ENCODE measurements at places on chromosomes 7 and 10.

DNA sequence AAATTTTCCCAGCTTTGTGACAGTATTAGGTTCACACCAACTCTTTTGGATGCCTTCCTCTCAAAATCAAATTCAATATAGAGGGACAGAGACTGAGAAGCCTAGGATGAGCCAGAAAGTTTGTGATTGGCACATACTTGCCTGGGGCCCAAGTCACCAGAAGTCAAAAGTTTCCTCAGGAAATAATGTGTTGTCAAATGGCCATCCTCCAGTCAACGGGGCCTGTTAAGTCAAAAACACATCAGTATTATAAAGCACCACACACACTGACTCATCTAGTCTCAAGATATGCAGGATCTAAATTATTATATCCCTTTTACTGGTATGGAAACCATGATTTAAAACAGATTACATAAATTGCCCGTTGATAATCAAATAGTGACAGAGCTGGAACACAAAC is 158.1 kb downstream of the AHR start:
- no peak for DNase-seq

DNA sequence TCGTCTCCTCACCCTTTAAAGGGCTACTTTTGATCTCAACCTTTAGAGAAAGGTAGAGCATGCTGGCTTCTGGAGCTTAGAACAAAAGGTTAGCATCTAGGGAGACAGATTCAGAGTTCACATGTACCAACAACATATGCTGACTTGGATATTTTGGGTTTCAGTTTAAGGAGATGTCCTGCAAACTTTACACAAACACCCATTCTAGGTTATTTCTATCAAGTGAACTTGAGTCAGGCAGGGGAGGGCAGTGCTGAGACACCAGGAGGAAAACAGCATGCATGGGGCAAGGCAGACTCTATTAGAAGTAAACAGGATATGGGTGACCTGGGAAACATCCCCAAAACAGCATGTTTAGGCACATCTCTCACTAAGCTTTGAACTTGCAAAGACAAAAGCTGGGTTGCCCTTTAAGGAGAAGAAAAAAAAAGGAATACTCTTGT is 43.8 kb downstream of the ARL4A start:
- DNase-seq: no peak

DNA sequence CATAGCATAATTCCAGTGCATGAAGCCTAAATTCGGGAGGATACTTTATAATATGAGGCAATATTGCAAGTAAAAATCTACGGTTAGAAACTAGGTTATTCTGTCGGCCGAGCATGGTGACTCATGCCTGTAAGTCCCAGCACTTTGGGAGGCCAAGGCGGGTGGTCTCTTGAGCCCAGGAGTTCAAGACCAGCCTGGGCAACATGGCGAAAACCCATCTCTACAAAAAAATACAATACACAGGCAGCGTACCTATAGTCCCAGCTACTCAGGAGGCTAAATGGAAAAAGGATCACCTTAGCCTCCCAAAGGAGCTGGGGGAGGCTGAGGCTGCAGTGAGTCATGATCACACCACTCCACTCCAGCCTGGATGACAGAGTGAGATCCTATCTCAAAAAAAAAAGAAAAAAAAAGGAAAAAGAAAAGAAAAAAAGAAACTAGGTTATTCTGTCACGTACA is 14.2 kb downstream of the SKAP2 start:
- DNase-seq: no peak

DNA sequence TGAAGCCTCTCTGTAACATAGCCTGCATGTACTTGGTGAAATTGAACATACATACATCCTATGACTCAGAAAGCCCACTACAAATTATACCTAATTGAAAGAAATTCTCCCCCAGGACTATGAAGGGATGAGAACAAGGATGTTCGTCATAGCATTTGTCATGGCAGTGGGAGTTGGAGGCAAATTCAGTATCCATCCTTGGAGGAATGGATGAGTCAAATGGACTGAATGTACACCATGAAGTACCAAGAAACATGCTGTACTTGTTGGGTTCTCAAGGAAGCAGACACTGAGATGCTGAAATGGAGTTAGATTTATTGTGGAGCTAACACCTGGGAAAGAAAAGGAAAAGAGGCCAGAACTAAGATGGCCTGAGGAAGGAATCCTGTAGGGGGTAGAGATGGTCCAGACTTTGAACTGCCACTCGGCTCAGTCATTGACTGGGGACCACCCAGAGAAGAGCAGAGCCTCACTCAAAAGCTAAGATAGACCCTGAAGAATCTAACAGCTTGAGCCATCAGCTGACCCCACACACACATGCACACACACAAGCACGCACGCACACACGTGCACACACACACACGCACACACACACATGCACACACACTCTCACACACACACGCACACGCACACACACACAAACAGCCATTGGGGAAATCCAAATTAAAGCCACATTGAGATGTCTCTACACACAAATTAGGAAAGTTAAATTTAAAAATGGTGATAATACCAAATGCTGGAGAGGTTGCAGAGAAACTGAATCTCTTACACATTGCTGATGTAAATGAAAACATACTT is 22.3 kb downstream of the AOC1 start:
- DNase-seq: no peak

GRCh38 chr10:117444497-117445040 is 69.3 kb upstream of the PDZD8 start:
- DNase-seq: no peak

GRCh38 chr7:21758286-21758685 is 187.4 kb downstream of the CDCA7L start:
- no peak for DNase-seq

- no peak for DNase-seq
Observed at GRCh38 chr10:126439942-126440341, 51.7 kb upstream of the ADAM12 start.

DNA sequence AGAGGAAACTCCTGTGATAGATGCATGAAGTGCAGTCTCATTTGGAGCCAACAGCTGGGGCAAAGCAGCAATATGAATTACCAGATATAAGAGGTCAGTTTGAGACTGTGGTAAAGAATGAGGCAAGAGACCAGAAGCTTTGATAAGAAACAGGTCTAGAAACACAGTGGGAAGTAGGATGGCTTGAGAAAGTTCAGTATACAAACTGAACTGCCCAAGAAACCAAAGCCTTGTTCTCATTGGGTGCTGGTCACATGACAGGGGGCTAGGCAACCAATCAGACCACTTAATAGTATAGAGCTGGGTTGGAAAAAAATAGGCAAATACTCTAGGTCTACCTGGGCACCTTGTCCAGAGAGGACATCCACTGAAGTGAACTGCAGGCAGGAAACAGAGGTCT is 46.2 kb upstream of the PLCE1 start:
- no peak for DNase-seq

DNA sequence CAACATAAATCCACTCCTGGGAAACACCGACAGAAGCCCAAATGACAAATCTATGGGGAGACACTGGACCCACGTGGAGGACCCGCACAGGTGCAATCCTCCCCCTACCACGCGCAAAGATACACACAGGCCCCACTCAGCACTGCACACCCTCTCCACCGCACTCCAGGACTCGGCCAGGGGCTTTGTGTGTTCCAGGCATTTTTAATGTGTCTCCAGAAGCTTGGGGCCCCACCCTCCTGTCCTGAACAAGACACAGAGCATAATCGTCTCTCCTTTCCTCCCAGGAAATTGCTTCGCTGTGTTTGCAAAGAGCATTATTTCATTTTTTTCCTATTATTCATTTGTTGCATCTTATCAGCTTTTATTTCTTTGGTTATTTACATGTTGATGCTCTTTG is 82.8 kb downstream of the GLI3 start:
- no peak for DNase-seq

GRCh38 chr7:22082553-22082885 is 136.8 kb upstream of the CDCA7L start:
- DNase-seq: no peak

GRCh38 chr7:106914018-106914607 is 49.0 kb downstream of the PIK3CG start:
- DNase-seq: no peak

GRCh38 chr7:158063850-158064610 is 523.6 kb downstream of the PTPRN2 start:
- DNase-seq: no peak

GRCh38 chr10:95431900-95432342 is 129.2 kb downstream of the SORBS1 start:
- no peak for DNase-seq

- no peak for DNase-seq
Observed at GRCh38 chr7:39733881-39734632, 110.7 kb downstream of the RALA start.

DNA sequence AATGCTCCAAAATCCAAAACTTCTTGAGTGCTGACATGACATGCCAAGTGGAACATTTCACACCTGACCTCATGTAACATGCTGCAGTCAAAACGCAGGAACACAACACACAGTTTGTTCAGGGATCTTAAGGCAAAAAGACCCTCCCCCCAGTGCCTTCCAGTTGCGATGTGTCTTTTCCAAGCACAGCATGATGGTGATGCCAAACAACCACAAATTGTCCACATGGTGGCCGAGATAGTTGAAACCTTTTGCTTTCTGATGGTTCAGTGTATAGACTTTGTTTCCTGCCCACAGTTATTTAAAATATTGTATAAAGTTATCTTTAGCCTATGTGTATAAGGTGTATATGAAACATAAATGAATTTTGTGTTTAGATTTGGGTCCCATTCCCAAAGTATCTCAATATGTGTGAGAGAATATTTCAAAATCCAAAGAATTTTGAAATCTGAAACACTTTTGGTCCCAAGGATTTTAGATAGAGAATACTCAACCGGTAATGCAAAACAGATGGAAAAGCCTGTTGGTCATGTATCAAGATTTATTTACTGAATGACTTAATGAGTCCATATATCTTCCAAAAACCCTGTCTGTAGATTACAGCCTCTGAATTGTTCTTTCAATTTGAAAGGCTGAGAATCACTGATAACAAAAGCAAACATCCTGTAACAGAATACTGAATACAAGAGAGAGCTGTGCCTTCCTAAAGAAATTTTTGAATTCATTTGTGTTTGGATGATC is 93.4 kb upstream of the OIT3 start:
- no peak for DNase-seq

- DNase-seq: no peak
Observed at GRCh38 chr7:15471669-15471950, 90.2 kb downstream of the AGMO start.

- DNase-seq: no peak
Observed at GRCh38 chr10:59354434-59354833, 7.9 kb downstream of the FAM13C start.

All from NCI-H1417 (cell line).